SJSA1 (cell line): ENCODE measurements at places on chromosomes 2 and 18. TPM values are rescaled to one million over a fixed set of nuclear protein-coding genes. Genes with fewer than 3 reads are reported as not detected.

GRCh38 chr18:48869591-48869990 is 81.2 kb downstream of the SMAD7 start:
- no peak for DNase-seq

- no peak for DNase-seq
These were observed 96.5 kb downstream of the CYP26B1 start for GRCh38 chr2:72051204-72051603.

DNA sequence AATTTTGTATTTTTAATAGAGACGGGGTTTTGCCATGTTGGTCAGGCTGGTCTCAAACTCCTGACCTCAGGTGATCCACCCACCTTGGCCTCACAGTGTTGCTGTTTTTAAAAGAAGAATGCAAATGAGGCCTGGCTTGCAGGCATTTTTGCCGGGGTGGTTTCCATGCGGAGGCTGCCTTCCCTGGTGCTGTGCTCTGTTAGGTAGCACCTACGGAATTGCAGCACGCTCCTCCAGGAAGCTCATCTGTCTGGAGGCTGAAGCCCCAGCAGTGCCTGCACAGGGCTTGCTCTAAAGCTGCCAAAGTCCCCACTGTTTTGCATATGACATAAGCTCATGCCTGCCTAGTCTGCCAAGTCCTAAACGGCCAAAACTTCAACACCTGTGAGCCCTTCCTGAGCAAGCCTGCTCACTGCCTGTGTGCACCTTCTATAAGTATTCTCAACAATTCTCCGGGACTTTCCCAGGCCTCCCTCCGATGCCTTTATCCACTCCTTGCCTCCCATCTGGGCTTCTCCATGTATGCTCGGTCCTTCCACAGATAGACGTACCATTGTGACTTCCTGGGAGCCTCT is 551.3 kb upstream of the RAB6C start:
- no peak for DNase-seq

The PPP1R1C gene
- 0.32 TPM in 1 of 2 replicates, not detected in the other for total RNA-seq

DNA sequence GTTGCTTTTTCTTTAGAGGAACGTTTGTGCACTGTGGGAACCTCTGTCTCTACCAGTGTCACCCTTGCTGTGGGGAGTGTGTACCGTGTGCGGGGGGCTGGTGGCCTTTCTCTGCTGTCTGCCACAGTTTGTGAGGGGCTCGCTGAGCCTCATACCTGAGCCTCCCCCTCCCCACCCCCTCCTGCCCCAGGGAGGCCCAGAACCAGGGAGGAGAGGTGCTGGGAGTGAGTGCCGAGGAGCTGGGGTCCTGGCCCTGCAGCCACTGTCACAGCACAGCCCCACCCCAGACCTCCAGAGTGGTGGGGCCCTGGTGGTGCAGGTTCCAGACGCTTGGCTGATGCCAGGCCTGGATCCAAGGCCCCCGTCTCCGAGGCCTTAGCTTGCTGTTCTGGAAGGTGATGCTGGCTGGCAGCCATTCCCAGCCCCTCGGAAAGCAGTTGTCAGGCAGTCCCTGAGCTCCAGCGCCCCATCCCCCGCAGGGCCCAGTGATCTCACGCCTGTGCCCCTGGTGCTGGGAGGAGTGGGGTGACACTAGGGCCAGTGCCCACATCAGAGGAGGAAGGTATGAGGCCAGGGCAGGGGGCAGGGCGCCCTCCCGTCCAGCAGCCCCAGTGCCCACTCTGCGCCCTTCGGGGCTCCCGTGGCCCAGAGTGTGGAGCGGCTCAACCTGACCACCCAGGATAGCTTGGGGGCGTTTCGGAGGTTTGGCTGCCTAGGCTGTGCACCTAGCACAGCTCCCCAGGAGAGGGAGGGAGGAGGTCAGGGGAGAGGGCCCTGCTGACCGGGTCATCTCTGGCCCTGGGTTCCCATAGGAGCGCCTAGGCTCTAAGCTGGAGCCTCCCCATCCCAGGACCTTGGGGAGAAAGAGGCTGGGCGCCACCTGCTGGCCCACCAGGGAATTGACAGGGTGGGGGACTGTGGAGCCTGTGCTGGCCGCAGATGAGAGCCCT is 53.0 kb upstream of the ALPP start:
- DNase-seq: peak; percentile 76

GRCh38 chr2:12761104-12761503 is 44.4 kb downstream of the TRIB2 start:
- DNase-seq: no peak

GRCh38 chr2:178328037-178328436 is 122.9 kb downstream of the PRKRA start:
- DNase-seq: no peak

The DOK6 gene
- not detected in 2 replicates for total RNA-seq

- DNase-seq: no peak
These were observed 195.0 kb upstream of the MMADHC start for GRCh38 chr2:149782572-149782971.

DNA sequence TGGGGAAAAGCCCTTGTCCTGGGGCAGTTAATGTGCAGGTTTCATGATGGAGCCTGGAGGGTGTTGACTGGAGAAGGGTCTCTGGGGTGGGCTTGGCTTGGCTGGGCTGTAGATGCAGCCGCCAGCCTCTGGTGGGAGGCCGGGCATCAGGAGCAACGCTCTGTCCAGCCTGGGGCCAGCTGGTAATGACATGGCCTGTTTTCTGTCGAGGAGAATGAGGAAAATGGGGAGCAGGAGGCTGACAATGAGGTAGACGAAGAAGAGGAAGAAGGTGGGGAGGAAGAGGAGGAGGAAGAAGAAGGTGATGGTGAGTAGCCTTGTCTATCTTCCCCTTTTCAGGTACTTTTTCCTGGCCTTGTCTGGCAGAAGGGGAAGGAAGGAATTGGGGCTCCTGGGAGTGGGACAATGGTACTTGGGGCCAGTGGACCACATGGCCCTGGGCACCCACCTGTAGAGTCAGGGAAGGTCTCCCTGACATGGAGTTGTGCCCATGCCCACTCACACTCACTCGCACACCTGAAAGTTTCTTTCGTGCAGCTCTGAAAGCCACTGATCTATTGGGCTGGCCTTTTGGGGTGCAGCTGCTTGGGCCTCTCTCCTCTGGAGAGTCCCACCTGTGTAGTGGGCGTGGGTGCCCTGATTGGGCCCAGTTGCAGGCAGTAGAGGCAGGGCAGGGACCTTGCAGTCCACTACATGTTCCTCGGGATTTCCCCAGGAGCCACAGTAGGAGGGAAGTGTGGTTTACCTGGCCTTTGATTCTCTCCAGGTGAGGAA is 3.5 kb downstream of the PTMA start:
- no peak for DNase-seq

DNA sequence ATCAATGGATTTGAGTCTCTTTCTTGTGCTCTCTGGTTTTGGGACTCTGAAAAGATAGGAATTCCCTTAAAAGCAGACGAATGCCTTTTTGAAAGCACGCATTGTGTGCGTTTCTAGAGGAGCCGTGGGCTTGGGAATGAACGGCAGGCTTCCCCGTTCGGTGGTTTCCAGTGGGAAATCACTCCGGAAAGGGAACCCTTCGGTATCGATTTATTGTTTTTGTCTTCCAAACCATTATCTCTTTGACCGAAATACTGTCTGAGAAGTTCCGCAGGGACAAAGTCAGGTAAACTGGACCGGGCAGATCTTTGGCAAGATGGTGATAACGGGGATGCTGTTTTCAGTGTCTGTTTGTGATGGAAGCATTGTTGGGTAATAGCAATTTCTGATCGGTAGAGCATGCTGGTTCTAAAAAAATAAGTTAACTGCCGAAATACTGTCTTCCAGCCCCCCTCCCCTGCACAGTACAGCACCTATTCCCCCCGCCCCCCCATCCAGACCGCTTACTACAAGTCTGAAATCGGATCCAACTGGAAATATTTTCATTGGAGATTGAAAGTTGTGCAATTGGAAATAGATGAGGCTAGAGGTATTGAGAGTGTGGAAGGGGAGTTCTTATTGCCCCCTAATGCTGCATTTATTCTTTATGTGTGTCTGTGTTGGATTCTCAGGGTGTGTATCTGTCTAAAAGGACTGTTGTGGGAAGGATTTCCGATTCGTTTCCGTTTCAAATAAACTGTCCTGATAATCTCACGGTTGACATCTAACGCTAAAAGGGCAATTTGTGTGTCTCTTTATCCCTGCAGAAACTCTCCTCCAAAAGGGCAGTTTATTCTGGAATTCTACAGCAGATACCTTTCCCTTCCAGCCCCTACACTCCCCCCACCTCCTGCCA is 635 bp downstream of the SETBP1 start:
- DNase-seq: peak; percentile 25

GRCh38 chr2:159154366-159154765 is 132.1 kb downstream of the WDSUB1 start:
- DNase-seq: no peak

DNA sequence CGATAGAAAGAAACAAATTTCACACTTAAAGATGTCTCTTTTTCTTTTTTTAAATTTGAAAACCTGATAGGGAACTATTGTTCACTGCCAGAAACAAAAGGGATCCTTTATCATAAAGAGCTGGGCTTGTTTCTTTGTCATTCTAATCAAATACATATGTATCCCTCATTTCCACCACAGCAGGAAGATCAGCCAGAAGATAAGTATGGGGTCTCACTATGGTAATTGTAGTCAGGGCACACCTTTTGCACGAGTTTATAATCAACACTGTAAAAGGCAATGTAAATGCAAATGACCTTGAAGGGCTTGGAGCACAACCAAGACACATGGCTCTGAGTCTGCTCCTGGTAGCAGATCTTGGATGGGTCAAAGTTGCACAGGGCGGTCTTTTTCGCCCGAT is 109.5 kb downstream of the NXPH2 start:
- DNase-seq: no peak

GRCh38 chr2:128799730-128800129 is 481.1 kb upstream of the HS6ST1 start:
- no peak for DNase-seq

GRCh38 chr2:39128919-39129391 is 8.1 kb upstream of the SOS1 start:
- no peak for DNase-seq

The EN1 gene
- total RNA-seq: 4.0 and 4.7 TPM in 2 replicates

The PRKAG3 gene
- total RNA-seq: not detected in 2 replicates

The BOK gene
- total RNA-seq: 337 and 338 TPM in 2 replicates

GRCh38 chr2:152405206-152406118 is 70.5 kb downstream of the FMNL2 start:
- peak; percentile 53 for DNase-seq

GRCh38 chr2:10568736-10569432 is 120.8 kb upstream of the ODC1 start:
- no peak for DNase-seq

GRCh38 chr2:62461707-62462106 is 44.3 kb downstream of the TMEM17 start:
- no peak for DNase-seq

- no peak for DNase-seq
These were observed 110.0 kb upstream of the ARL4C start for GRCh38 chr2:234606896-234607295.

DNA sequence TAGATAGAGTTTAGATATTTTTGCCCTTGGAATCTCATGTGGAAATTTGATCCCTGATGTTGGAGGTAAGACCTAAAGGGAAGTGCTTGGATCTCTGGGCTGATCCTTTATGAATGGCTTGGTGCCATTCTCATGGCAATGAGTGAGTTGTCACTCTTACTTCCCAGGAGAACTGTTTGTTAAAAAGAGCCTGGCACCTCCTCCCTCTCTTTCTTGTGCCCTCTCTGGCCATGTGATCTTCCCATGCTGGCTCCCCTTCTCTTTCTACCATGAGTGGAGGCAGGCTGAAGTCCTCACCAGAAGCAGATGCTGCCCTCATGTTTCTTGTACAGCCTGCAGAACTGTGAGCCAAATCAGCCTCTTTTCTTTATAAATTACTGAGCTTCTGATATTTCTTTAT is 276.9 kb downstream of the ZNF804A start:
- DNase-seq: no peak

DNA sequence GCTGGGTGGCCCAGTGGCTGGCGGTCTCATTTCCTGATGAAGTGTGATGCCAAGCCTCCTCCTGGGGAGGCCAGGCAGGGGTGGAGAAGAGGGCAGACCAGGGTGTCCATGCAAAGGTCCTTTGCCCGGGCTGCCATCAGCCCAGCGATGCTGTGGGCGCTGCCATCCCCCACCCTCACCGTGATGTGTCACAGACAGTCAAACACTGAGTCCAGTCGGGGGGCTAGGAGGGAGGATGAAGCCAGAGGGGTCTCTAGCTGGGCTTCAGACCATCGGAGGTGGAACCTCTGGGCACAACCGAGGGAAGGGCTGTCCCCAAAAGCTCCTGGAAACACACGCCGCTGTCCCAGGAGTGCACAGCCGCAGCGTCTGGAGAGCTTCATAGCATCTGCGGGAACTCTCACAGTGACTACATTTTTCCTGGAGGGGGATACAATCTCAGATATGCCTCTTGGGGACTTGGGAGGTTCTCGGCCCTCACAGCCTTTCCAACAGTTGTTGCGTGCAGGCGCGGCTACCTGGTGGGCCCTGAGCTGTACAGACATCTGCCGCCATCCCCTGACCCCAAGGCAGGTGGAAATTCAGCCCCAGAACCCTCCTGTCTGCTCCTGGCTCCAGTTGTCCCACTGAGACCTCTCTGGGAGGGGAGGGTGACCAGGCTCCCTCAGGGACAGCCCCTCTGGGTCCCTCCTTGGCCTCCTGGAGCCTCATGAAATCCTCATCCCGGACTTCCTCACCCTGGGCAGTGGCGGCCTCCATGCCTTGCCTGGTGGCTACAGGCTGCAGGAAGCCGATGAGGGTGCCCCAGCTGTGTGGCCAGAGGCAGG is 26.5 kb upstream of the OTOS start:
- DNase-seq: no peak

The REEP1 gene
- 0.24 and 0.78 TPM in 2 replicates for total RNA-seq

DNA sequence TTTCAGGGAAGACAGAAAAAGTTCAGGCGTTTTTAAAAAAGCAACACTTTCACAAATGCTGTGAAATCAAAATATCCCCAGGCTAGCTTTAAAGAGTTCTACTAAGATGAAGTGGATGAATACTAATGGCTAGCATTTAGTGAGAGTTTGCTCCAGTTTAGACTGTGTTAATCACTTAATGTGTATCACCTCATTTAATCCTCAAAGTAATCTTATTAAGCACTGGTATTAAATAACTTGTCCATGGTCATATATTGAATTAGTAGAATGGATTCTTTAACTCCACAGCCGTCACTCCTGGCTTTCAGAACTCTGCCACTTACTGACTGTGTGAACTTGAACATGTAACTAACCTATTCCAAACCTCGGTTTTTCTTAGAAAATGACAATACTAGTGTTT is 66.0 kb downstream of the CABYR start:
- DNase-seq: no peak

DNA sequence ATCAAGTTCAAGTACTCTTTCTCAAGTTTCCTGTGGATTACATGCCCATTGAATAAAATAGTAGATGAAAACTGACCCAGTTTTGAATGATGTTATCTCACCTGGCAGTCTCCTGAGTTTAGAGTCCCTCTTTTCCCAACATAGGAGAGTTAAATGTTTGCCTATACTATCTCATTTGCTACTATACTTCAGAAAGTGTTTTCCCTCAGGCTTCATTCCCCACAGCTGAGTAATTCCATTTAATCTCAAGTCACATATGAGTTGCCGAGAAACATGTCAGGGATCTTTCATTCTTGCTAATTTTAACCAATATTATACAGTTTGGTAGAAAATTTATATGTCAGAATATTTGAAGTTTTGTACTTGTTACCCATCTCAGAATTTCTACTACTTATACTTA is 150.4 kb upstream of the CDH19 start:
- no peak for DNase-seq

The ZFP36L2 gene
- total RNA-seq: 1.9 and 4.0 TPM in 2 replicates

The NT5DC4 gene
- not detected in 2 replicates for total RNA-seq

GRCh38 chr18:45838302-45839070 is 13.0 kb downstream of the SIGLEC15 start:
- no peak for DNase-seq

GRCh38 chr2:137467246-137467862 is 496.9 kb upstream of the HNMT start:
- DNase-seq: no peak
